Stimulated activated CD4-positive, alpha-beta T cell treated with anti-CD3 and anti-CD28 coated beads, Interleukin-4, amount 100 ng/mL, for 1 hour (primary cell): ENCODE measurements at places on chromosomes 1 and 21.

GRCh38 chr21:31973402-31973944, 100.7 kb downstream of the HUNK start:
- no peak for DNase-seq

DNA sequence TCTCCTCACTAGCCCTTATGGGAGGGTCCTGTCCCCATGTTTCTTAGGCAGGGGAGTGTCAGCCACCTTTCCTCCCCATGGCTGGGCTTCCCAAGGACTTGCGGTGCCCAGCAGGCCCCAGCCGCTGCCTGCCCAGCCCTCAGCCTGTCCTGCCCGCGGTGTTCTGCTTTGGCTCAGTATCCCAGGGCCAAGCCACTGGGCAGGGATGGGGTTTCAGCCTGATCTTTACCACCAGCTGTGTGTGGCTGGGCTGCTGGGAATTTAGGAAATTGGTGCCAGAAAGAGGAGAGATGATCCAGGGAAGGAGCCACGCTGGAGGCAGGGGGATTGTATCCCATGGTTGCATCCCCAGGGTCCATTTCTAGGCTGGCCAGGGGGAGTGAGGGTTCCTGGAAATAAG, 6.9 kb upstream of the IGFN1 start:
- no peak for DNase-seq

DNA sequence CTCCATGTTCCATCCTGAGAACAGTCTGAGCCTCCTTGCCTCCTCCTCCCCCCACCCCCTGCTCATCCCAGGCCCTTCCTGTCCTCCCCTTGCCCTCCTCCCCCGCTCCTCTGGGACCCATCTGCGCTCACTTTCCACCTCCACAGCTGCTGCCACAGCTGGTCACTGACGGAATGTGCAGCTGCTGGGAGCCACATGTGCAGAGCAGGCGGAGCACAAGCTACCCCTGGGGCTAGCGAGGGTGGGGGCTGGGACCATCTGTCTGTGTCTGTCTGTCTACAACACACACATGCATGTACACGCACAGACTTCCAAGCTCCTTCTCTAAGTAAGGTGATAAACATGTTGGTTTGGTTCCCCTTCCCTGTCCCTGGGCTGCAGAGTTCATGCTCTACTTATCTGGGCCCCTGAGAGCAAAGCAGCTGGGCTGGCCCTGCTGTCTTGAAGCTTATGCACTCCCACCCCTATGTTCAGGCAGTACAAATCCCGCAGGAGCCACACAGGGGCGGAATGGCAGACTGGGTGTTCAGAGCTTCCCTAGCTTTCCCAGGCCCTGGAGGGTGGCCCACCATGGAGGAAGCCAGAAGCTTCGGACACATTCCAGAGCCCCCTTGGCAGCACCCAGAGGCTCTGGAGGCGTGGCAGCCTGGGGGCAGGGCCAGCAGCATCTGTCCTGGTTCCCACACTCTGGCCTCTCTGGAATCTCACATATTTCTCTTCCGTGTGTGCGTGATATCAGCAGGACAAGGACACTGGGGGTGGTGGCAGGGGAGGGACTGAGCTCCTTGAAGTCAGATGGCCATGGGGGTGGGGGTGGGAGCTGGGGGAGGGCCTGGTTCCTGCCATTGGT, 7.0 kb upstream of the HEYL start:
- DNase-seq, result no peak

GRCh38 chr1:9863371-9863770, 39.6 kb upstream of the CLSTN1 start:
- no peak for DNase-seq

- no peak for DNase-seq
These were observed 15.1 kb downstream of the SLAMF8 start for GRCh38 chr1:159841749-159842148.

GRCh38 chr1:170182442-170182841, 36.7 kb downstream of the NTMT2 start:
- no peak for DNase-seq

- no peak for DNase-seq
These were observed 453.7 kb upstream of the RUNX1 start for GRCh38 chr21:35502821-35503220.

GRCh38 chr1:68375919-68376318, 73.8 kb downstream of the RPE65 start:
- no peak for DNase-seq

DNA sequence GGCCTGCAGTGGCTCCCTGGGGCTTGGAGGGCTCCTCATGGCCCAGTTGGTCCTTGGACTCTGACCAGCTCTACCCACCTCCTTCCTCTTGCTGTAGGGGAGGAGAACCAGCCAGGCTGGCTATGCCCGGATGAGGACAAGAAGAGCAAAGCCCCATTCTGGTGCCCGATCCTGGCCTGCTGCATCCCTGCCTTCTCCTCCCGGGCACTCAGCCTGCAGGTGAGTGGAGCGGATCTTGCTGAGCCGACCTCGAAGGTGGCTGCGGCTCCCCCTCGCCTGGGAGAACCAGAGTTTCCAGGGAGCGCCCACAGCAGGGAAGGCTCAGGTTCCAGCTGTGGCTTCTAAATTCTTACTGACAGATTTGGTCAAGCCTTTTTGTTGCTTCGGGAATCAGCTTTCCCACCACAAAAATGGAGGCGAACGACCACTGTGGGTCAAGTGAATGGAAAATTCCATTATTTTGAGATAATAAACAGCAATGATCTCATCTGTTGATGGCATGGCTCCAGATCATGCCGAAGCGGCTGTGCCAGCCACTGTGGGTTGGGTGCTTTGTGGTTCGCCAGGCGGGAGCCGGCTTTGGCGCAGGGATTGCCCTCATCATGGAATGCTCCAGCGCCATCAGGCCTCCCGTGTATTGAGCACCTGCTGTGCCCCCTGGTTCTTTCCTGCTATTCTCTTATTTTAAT, 106.5 kb upstream of the ACTL8 start:
- DNase-seq, result no peak

DNA sequence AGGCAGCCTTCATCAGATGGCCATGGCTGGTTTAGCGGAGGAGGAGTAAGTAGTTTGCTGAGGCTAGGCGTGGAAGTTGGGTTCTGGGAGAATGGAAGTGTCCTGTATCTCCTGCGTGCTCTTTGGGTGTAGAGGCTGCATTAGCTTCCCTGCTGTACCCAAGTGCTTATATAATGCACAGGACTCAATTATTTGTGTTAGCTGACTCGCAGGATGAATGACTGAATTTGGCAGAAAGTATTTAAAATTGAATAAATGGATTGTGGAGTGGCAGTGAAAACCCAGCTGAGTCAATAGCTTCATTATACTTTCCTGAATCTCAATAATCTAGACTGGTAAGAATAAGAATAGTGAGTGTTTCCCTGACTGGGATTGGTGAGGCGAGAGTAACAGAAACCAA, 13.8 kb downstream of the DNTTIP2 start:
- DNase-seq, result no peak

DNA sequence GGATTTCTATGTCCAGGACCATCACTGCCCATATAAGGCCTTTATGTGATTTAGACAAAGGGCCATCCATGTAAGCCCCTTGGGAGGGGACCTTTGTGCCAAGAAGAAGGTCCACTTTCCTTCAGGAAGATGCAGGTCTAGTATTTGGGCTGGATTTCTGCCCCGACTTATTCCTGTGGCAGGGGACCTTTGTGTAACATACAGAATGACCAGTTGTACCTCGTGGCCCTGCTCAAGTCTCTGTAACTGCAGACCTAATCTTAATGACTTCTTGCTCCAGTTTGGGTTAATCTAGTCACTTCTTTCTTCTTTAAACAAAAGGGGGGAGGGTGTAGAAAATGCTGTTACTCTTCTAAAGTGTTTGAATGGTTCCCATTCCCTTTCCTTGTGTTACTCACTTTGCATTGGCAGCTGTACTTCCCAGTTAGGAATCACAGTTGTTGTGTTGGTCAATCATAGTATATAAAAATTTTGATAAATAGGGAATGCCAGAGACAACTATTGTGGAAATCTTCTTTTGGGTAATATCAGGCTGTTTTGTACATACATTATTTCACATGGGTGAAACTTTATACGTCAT, 54.2 kb downstream of the MIGA1 start:
- DNase-seq, result no peak
